Pericardium fibroblast (primary cell): ENCODE measurements at places on chromosomes 4 and X. TPM values are rescaled to one million over a fixed set of nuclear protein-coding genes. Genes with fewer than 3 reads are reported as not detected.

Gene AKAP14
- not detected in 2 replicates for total RNA-seq

Gene ARR3
- not detected in 2 replicates for total RNA-seq

Gene TMEM156
- total RNA-seq, result 0.35 TPM in 1 of 2 replicates, not detected in the other

Gene PRDM8
- 2.2 and 6.2 TPM in 2 replicates for total RNA-seq

Gene TACC3
- 1.9 and 2.8 TPM in 2 replicates for total RNA-seq

Gene MAP9
- total RNA-seq, result 8.1 and 11.2 TPM in 2 replicates

Gene GRIA3
- under 0.01 and 0.09 TPM in 2 replicates for total RNA-seq

Gene XKRX
- 2.0 TPM in 1 of 2 replicates, not detected in the other for total RNA-seq

Gene PRSS12
- 1.9 and 3.6 TPM in 2 replicates for total RNA-seq

Gene AFF2
- 0.34 and 0.35 TPM in 2 replicates for total RNA-seq

Gene SMIM31
- not detected in 2 replicates for total RNA-seq

Gene RNF150
- 9.0 and 10.3 TPM in 2 replicates for total RNA-seq

Gene CFP
- total RNA-seq, result 0.17 and 0.70 TPM in 2 replicates

Gene COL4A5
- 28.6 and 52.2 TPM in 2 replicates for total RNA-seq

Gene SULT1B1
- 1.6 and 2.0 TPM in 2 replicates for total RNA-seq

Gene GABRG1
- not detected in 2 replicates for total RNA-seq

Gene NIPAL1
- total RNA-seq, result under 0.01 TPM in 1 of 2 replicates, not detected in the other

Gene SSX2
- total RNA-seq, result not detected in 2 replicates

Gene PNMA6E
- not detected in 2 replicates for total RNA-seq

Gene C4orf36
- not detected in 2 replicates for total RNA-seq

Gene COL25A1
- 0.09 TPM in 1 of 2 replicates, not detected in the other for total RNA-seq

Gene HSD17B13
- 0.60 TPM in 1 of 2 replicates, not detected in the other for total RNA-seq

Gene ZDHHC15
- 0.12 TPM in 1 of 2 replicates, not detected in the other for total RNA-seq

Gene PPBP
- not detected in 2 replicates for total RNA-seq

Gene FATE1
- not detected in 2 replicates for total RNA-seq

Gene ADAMTS3
- 3.0 and 4.4 TPM in 2 replicates for total RNA-seq

Gene MTNR1A
- total RNA-seq, result not detected in 2 replicates

Gene SOX3
- total RNA-seq, result not detected in 2 replicates

Gene LNX1
- total RNA-seq, result 3.9 and 4.7 TPM in 2 replicates

Gene TXK
- total RNA-seq, result not detected in 2 replicates
